ENCODE measurements at places on chromosomes 7 and 10.
A peak's percentile ranks its signal among the peaks of the same experiment; 100 is the strongest.

DNA sequence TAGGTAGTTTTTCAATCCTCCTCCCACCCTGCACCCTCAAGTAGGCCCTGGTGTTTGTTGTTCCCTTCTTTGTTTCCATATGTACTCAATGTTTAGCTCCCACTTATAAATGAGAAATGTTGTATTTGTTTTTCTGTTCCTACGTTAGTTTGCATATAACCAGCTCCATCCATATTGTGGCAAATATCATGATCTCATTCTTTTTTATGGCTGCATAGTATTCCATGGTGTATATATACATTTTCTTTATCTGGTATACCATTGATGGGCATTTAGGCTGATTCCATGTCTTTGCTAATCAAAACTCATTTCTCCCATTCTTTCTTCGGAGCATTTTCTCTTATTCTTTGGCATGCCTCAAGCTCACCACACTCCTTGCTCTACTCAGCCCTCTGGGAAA is 789.6 kb upstream of the KCND2 start:
- no peak for DNase-seq

- peak; percentile 80 for DNase-seq
These were observed 7.6 kb downstream of the NDST2 start for GRCh38 chr10:73803680-73804286.

DNA sequence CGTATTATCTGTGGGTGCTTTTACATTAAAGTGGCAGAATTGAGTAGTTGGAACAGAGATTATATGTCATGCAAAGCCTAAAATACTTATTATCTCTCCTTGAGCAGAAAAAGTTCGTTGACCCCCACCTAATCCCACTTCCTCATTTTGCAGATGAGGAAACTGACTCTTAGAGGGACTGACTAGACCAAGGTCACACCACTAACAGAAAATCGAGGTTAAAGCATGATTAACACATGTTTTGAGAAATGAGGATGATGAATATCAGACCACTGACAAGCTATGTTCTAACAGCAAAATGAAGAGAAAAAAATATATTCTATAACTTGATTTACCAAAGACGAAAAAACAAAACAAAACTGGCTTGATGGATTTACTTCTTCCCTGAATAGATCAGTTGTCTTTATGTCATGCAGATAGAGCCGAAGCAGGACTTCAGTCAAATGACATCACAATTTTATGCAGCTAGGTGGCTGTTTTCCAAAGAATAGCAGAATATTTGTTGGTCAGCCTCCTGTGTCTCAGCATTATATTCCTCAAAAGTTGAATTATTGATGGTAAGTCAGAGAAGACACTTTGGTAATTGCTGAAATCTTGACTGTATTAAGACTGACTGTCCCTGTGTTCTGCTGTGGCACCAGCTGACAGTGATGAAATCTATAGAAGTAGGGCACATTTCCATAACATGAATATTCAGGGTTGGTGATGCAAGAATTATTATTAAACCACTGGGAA is 24.2 kb upstream of the SMIM30 start:
- peak; percentile 38 for DNase-seq

DNA sequence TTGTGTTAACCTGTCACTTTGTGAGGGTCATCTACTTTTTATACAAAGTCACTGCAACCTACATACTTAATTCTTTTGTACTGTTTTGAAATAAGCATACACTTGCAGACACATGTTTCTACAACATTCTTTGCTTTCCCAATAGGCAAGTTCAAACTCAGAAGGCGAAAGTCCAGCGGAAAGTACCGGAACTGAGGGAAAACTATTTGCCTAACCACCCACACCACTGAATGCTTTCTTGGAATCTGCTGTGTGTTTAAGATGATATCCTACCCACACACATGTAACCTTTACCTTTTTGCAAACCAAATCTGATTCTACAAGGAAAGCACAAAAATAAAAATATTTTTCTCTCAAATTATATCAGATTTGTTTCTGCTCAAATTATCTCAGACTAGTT is 139.4 kb upstream of the AGR3 start:
- peak; percentile 24 for DNase-seq

GRCh38 chr10:77763453-77764430 is 126.1 kb upstream of the KCNMA1 start:
- DNase-seq: peak; percentile 21

DNA sequence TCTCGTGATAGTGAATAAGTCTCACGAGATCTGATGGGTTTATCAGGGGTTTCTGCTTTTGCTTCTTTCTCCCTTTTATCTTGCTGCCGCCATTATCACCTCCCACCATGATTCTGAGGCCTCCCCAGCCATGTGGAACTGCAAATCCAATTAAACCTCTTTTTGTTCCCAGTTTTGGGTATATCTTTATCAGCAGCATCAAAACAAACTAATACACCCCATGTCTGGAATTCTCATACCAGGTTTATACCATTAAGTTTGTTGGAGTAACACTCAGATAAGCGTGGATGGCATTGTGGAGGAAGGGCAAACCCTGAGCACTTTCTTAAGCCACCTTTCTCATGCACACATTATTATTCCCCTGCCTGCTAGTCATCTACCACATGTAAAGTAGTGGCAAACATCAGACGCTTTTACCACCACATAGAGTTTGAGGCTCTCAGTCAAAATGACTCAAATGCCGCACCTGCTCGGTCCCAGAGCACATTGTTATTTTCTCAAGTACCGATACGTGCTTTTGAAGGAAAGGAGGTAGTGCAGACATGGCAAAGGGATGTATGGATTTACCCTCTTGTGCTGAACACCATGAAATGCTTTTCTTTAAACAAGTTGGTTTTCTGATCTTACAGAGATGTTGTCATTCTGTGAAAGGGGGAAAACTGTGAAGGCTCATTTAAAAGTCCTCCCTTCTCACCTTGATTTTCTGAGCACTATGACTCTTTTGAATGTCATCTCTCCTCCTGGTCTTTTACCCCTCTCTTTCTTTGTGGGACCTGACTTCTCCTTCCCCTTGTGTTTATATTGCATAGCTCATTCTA is 429.7 kb downstream of the EXOC4 start:
- DNase-seq: no peak
